ENCODE measurements at places on chromosomes 3 and 15.
A peak's percentile ranks its signal among the peaks of the same experiment; 100 is the strongest.

- DNase-seq: no peak
These were observed 497.5 kb upstream of the CBLB start for GRCh38 chr3:106366352-106366751.

DNA sequence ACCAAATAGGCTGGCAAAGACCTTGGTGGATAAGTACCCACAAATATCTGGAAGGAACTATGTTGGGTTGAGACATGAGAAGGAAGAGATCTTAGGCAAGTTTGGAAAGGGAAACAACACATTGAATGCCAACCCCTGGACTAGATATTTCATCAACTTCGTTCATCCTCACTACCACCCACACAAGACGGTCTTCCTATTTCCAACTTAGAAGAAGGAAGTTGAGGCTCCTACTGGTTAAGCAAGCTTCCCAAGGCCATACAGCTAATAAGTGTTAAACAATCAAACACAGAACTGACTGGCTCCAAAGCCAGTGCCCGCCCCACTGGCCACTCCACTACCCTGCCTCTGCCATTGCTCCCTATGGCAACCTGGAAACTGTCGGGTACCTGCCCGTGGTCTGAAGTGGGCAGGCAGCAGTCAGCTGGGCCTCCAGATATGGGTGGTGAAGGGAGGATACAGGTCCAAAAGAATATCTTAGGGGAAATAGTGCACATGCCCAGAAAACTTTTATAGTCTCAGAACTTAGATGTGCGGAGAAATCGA, 94.9 kb downstream of the LIPC start:
- DNase-seq: peak; percentile 95

- DNase-seq: peak; percentile 14
These were observed 721 bp downstream of the ADAMTS7 start for GRCh38 chr15:78810362-78811123.

GRCh38 chr3:42725454-42725853, 22.9 kb upstream of the HHATL start:
- no peak for DNase-seq

GRCh38 chr3:94082391-94082937, 19.6 kb downstream of the NSUN3 start:
- no peak for DNase-seq

GRCh38 chr3:195897081-195897852, 11.1 kb downstream of the TNK2 start:
- DNase-seq: no peak

DNA sequence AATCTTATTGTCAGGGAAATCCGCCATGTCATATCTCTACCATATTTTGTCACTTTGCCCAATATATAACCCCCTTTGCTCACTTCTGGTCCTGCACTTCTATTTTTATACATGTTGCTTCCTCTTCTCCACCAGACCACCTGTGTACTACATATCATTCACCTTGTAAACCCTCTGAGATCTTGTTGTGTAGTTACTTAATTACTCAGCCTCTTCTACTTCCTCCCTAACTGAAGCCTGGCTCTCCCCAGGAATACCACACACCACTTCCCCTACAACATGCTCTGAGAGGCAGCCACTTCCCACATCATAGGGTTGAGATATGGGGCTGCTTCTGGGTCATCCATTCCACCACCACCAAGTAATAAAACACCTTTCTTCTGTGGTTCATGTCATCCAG, 10.0 kb downstream of the HEXA start:
- DNase-seq: peak; percentile 68

DNA sequence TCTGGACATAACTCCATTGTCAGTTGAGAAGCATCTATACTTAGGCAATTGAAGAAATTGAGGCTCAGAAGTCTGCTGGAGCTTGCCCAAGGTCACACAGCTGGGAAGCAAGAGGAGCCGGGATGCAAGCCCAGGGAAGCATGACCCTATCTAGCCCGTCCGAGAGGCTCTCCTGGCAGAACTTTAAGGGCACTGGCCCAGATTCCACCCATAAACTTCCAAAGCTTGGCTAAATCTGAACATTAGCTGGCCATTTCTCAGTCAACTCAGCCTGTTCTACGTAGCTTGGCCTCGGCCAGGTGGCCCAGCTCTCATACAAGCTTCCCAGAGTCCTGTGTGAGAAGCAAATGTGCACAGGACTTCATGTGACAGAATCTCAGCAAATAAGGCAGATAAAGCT, 75.8 kb downstream of the LRIG1 start:
- no peak for DNase-seq
